Urinary bladder (tissue), 4 donors: ENCODE measurements at places on chromosomes 11 and 22.
A peak's percentile ranks its signal among the peaks of the same experiment; 100 is the strongest.

DNA sequence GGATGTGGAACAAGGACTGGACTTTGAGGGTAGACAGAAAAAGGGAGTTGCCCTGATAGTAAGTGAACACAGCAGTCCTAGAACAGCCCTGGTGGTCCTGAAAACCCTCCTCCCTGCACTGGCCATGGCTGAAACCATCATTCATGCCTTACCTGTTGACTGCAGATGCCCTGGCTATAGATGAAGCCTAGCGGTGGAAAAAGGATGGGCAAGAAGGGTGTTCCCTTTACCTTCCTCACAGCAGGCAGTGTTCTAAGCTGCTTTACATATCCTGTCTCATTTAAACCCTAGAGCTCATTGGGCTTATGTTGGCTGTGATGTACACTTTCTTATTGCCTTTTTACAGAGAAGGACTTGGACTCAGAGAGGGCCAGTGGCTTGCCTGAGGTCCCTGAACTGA is 133.6 kb downstream of the C11orf91 start:
- no peak for DNase-seq

- DNase-seq = no peak
Measured at GRCh38 chr22:35628732-35629131, 11.6 kb upstream of the MB start.

DNA sequence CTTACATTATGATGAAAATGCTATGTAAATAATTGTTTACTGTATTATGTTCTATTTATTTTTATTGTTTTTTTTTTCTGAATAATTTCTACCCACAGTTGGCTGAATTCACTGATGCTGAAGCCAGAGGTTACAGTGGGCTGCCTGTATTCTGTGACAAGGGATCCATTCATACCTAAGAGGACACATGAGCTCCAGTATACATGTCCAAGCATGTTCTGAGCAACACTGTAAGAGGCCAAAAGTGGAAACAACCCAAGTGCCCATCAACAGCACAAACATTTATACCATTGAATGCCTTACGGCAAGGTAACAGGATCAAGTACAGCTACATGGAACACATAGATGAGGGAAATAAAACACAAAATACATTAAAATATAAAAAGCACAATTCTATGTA is 1.4 kb upstream of the SRSF8 start:
- no peak for DNase-seq

DNA sequence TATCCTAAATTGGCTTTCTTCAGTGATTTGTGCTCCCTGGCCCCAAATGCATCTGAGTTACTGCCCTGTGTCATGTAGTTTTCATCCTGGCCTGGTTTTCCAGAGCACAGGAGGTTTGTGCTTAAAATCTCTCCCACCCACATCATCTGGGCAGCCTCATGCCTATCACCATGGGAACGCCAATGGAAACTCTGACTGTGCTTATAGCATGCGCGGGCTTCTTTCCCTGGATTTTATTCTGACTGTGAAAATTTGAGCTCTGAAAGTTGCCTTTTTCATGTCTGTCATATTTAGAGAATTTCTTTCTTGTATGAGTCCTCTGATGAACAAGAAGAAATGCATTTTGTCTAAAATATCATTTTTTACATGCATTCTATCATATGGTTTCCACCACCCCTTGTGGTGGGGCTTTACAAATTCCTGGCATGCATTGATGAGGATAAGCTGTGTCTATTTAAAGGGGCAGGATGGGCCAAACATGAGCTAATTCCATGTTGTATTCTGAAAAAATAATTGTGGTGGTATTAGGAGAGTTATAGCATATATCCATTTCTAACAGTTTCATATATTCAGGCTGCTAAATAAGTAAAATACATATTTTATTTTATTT is 55.1 kb downstream of the IRAG1 start:
- peak; percentile 50 for DNase-seq

DNA sequence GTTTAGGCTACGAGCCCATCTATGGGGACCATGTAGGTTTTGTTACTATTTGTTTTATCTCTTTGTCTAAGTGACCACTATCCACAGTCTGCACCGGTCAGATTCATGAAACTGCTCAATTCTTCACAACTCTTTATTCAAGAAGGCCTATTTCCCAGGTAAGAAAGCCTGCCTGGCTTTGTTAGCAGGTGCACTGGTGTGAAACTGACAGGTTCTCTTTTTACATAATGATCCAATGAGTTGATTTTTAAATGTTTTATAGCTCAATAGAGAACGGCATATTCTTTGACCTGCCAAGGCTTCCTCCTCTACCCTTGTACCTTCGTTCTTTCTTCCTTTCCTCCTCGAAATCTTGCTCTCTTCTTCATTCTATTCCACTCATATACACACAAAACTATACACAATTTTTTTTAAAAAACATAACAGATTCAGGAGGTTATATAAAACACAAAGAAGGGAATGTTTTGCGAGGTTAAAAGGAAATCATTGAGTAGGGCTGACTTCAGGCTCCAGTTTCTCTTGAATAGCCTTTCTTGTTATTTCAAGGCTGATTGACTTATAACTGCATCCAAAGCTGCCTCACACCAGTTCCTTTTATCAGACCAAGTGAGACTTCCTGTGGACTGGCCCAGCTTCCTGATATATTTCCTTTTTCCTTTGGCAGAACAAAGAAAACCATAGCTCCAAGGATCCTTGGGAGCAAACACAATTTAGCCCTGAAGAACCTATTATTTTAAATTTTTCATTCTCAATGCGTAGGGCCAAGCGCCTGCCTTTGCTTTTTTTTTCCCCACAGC is 11.4 kb downstream of the FLI1 start:
- no peak for DNase-seq

- DNase-seq = no peak
Measured at GRCh38 chr22:49099496-49100124, 728.1 kb downstream of the BRD1 start.
